Mesothelial cell of epicardium (in vitro differentiated cells): ENCODE measurements at places on chromosomes 13 and 19.

- DNase-seq: no peak
These were observed 21.5 kb downstream of the GSX1 start for GRCh38 chr13:27813826-27814225.

- no peak for DNase-seq
These were observed 21.7 kb upstream of the LDLR start for GRCh38 chr19:11067356-11068113.

DNA sequence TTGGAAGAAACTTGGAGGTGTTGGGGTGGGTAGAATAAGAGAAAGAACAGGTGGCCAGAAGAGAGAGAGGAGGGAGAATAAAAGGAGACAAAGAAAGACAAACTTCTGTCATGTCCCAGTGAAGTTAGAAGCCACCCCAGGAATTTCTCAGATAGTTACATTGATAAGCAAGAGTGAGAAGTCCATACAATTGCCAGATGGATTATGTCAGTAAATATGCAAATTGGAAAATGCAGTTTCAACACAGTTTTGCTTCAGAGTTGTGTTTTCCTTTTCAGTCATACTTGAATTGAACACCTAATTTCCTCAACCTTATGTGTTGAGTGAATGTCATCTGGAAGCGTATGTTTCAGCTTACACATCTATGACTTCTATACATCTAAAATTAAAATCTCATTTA, 139.2 kb downstream of the RXFP2 start:
- no peak for DNase-seq

DNA sequence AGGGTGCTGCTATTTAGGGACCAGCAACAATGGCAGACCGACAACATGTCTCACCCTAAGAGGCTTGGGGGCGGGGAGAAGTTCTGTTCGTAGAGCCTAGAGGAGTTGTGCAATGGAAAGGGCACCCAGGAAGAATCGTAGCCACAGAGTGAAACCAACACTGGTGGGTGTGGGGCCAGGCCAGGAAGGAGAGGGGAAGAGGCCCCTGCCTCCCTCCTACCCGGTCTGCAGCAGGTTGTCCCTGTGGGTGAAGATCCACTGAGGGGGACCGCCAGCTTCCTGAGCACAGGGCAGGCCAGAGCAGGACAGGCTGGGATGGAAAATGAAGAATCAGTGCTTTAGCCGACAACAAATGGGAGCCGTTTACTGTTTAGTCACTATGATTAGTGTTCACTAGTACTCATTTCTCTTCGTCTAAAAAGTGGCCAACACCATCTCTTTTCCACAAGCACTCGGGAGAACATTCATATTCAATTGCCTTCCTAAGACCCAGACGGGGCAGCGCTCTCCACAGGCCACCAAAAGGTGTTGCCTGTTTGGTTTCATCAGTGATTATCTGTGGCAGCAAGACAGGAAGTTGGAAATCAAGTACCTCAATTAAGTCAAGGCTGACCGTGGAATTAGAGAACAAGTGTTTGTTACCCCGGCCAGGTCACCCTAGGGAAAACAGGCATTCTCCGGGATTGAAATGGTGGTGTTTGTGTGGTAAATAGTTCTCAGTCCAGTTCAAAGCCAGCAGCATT, 1.1 kb upstream of the ATP11A start:
- no peak for DNase-seq

DNA sequence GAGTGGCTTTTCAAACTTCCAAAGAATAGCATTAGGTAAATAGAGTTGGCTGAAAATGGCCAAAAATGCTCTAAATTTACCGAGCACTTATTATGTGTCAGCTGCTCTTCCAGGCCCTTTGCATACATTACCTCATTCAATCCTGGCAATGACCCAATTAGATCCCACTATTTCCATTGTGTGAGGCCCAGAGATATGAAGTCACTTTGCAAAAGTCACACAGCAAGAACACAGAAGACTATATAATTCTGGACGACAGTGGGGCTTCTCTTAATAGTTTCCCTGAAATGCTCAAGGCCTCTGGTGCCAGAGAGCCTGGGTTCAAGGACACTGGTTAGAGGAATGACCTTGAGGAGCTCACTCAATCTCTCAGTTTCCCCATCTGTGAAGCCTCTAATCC, 146.8 kb downstream of the IER2 start:
- DNase-seq: no peak

GRCh38 chr13:59408738-59409137, 755.0 kb downstream of the DIAPH3 start:
- DNase-seq: no peak
